ENCODE measurements at places on chromosomes 13 and 19.
A peak's percentile ranks its signal among the peaks of the same experiment; 100 is the strongest.

DNA sequence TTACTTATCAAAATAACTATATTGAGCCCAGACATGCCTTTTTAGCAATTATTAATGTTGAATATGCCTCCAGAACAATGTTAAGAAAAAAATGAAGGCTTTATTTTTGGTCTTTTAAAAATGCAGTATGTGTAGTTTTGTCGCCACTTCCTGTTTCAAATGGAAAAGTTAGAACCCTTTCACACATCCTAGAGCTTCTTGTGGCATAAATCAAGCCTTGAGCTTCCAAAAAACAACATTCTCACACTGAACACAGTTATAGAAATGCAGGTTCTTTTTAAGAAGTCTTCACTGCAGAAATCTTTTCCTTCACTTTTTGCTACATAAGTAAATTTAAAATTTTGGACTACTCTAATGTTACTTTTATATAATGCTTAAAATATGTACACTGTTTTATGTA is 108.7 kb downstream of the ESD start:
- no peak overlapping the region for H3K27ac ChIP-seq
- no peaks in the 10 kb centered on the region for H3K27me3 ChIP-seq
- H3K4me3 ChIP-seq: no peak overlapping the region
- H3K4me1 ChIP-seq: peaks cover 17% of the 10 kb centered on the region

- H3K4me1 ChIP-seq: peaks cover 76% of the 10 kb centered on the region
- H3K27ac ChIP-seq: no peak overlapping the region
- no peaks in the 10 kb centered on the region for H3K27me3 ChIP-seq
- no peaks in the 10 kb centered on the region for H3K36me3 ChIP-seq
These were observed 63.9 kb upstream of the DOCK9 start for GRCh38 chr13:99041788-99042187.

- no peak for DNase-seq
- H3K27ac ChIP-seq: no peak overlapping the region
- H3K4me3 ChIP-seq: no peak overlapping the region
- H3K4me1 ChIP-seq: peaks cover 9% of the 10 kb centered on the region
- no peaks in the 10 kb centered on the region for H3K36me3 ChIP-seq
These were observed 14.7 kb upstream of the SHKBP1 start for GRCh38 chr19:40561947-40562346.

DNA sequence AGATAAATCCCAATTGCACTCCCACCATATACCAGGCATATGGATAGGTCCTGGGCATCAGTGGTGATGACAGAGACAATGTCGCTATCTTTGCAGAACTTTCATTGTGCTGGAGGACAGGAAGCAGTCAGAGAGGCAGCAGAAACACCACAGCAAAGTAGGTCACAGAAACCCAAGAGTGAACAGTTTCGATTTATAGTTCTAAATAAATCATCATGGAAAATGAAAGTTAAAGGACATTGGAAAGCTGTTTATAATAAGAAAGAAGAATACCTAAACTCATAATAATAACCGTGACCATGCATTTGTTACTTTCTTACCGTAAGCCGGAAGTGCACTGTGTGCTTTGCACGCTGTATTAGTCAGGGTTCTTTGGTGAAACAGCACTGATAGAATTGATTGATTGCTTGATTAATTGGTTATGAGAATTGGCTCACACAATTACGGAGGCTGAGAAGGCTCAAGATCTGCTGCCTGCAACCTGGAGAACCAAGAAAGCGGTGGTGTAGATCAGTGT is 38.9 kb downstream of the ALOX5AP start:
- peak overlapping the region; percentile 16 for H3K4me3 ChIP-seq
- DNase-seq: peak; percentile 20
- peaks cover 21% of the 10 kb centered on the region for H3K4me1 ChIP-seq
- no peaks in the 10 kb centered on the region for H3K27me3 ChIP-seq
- peak overlapping the region; percentile 81 for H3K27ac ChIP-seq

- no peaks in the 10 kb centered on the region for H3K27me3 ChIP-seq
- H3K36me3 ChIP-seq: peaks cover 13% of the 10 kb centered on the region
- no peak overlapping the region for H3K4me3 ChIP-seq
These were observed 13.6 kb downstream of the PIN1 start for GRCh38 chr19:9848762-9849161.

DNA sequence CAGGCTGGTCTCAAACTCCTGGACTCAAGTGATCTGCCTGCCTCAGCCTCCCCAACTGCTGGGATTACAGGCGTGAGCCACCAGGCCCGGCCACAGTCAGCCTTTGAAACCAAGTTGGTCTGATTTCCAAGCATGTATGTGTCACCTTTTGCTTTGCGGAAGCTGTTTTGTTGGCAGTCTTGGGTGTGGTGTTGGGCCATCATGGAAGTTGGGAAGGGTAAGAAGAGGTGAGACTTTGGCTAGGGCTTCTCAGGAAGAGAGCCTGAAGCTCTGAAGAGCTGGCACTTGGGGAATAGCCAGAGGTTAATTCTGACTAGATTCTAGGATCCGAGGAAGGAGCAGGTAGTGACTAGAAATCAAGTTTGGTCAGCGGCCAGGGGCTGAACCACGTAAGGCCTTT is 2.8 kb downstream of the RSPH6A start:
- no peak overlapping the region for H3K4me3 ChIP-seq
- H3K4me1 ChIP-seq: peaks cover 8% of the 10 kb centered on the region
- H3K27ac ChIP-seq: no peak overlapping the region
- H3K36me3 ChIP-seq: peaks cover 7% of the 10 kb centered on the region

- no peaks in the 10 kb centered on the region for H3K27me3 ChIP-seq
- peaks cover 68% of the 10 kb centered on the region for H3K4me1 ChIP-seq
- DNase-seq: no peak
- peak overlapping the region; percentile 62 for H3K27ac ChIP-seq
- peak overlapping the region; percentile 87 for H3K4me3 ChIP-seq
These were observed 2.5 kb downstream of the RPS9 start for GRCh38 chr19:54203151-54203611.

GRCh38 chr13:77698201-77699058 is 943 bp downstream of the SLAIN1 start:
- H3K4me1 ChIP-seq: peaks cover 41% of the 10 kb centered on the region
- H3K4me3 ChIP-seq: peak overlapping the region; percentile 97
- H3K27ac ChIP-seq: peak overlapping the region; percentile 93
- peak; percentile 66 for DNase-seq
- no peaks in the 10 kb centered on the region for H3K27me3 ChIP-seq

DNA sequence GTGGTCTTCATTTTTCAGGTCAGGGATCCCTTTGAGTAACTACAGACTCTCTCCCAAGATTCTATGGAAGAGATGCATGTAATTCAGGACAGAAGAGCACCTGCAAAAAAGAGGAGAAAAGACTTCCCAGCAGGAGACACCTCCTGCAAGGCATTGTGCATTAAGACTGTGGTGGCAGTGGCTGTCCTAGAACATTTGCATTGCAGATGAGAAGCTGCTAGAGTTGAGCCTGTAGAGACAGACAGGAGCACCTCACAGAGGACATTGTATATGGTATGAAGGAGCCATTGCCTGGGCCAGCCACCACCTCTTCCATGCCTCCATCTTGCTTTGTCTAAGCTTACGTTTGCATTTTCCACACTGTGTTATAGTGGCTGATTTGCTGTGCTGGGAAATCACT is 11.2 kb upstream of the MYO16 start:
- DNase-seq: no peak
- no peak overlapping the region for H3K27ac ChIP-seq
- no peak overlapping the region for H3K4me3 ChIP-seq
- H3K36me3 ChIP-seq: no peaks in the 10 kb centered on the region
- H3K4me1 ChIP-seq: no peaks in the 10 kb centered on the region

- H3K36me3 ChIP-seq: peaks cover 6% of the 10 kb centered on the region
- peaks cover 28% of the 10 kb centered on the region for H3K4me1 ChIP-seq
- DNase-seq: peak; percentile 72
- H3K27me3 ChIP-seq: no peaks in the 10 kb centered on the region
- peak overlapping the region; percentile 68 for H3K4me3 ChIP-seq
These were observed 627 bp downstream of the LIN7B start for GRCh38 chr19:49114630-49115363.

GRCh38 chr19:19126102-19126501 is 12.2 kb downstream of the TMEM161A start:
- no peak overlapping the region for H3K27ac ChIP-seq
- no peak for DNase-seq
- peaks cover 35% of the 10 kb centered on the region for H3K36me3 ChIP-seq

DNA sequence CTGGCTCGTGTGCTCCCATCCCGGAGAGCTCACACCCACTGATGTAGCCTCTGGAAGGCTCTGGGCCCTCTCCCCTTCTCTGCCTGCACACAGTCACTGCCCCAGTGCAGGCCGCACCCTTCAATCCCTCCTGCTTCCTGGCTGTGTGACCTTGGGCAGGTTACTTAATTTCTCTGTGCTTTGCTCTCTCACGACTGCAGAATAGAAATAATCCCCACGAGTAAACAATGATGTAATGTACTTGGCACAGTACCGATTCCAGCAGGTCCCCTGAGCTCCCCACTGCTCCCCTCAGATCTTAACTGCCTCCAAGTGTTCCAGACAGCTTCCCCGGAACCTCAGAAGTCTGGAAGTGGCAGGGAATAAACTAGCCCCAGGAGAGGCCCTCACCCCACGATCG is 16.1 kb downstream of the LIG1 start:
- no peak for DNase-seq
- no peaks in the 10 kb centered on the region for H3K27me3 ChIP-seq
- peaks cover 2% of the 10 kb centered on the region for H3K4me1 ChIP-seq
- no peak overlapping the region for H3K27ac ChIP-seq
- H3K36me3 ChIP-seq: peaks cover 33% of the 10 kb centered on the region

- H3K27ac ChIP-seq: peak overlapping the region; percentile 66
- peak overlapping the region; percentile 15 for H3K4me3 ChIP-seq
- peak; percentile 70 for DNase-seq
- peaks cover 83% of the 10 kb centered on the region for H3K4me1 ChIP-seq
These were observed 20.4 kb downstream of the RBM26 start for GRCh38 chr13:79385694-79386093.

DNA sequence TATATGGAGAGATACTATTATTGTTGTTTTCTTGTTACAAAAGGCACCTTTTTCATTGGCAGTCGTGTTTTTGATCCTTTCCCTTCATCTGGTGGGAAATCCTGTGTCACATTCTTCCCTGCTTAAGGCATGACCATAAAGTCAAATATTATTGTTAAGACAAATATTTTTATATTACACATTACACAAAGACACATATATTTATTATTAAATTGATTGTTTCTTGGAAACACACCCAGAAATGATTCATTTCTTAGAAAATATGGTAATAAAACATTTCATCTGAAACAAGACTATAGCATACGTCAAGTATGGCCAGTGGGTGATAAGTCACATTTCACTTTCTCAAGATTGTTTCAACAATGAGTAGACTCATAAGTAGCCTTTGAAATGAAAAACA is 77.3 kb downstream of the KCTD12 start:
- H3K4me3 ChIP-seq: no peak overlapping the region
- H3K36me3 ChIP-seq: no peaks in the 10 kb centered on the region
- H3K27me3 ChIP-seq: peaks cover 2% of the 10 kb centered on the region
- no peaks in the 10 kb centered on the region for H3K4me1 ChIP-seq
- DNase-seq: no peak

- no peak overlapping the region for H3K27ac ChIP-seq
- H3K36me3 ChIP-seq: no peaks in the 10 kb centered on the region
- H3K4me1 ChIP-seq: no peaks in the 10 kb centered on the region
- no peak for DNase-seq
- no peaks in the 10 kb centered on the region for H3K27me3 ChIP-seq
These were observed 1104.9 kb upstream of the SLC10A2 start for GRCh38 chr13:104170980-104171555.

DNA sequence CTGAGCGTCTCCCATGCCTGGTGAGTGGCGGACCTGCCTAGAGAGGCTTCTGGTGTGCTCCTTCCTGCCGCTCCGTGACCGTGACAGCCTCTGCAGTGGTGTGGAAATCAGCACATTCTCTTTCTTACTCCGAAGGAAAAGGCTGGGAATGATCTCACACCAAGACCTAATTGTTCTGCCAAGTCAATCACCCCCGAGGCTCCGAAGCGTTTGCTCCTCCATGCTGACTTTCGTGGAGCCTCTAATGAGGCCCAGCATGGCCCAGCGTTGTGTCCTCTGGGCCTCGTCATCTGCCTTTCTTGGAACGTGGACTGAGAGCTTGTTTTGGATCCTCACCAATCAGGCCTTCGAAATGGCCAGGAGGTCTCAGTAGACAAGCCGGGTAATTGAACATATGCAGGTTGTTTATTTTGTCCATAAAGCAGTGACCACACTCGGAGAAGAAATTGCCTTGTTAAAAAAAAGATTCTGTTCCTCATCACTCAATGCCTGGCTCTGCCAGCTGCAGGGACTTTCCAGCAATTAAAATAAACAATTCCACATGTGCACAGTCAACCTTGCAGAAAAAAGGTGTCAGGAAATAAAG is 107.1 kb downstream of the UBL3 start:
- H3K27ac ChIP-seq: no peak overlapping the region
- no peak overlapping the region for H3K4me3 ChIP-seq
- no peak for DNase-seq
- H3K4me1 ChIP-seq: no peaks in the 10 kb centered on the region
- H3K36me3 ChIP-seq: no peaks in the 10 kb centered on the region

GRCh38 chr19:38531515-38531914 is 86.2 kb downstream of the MAP4K1 start:
- H3K36me3 ChIP-seq: peaks cover 7% of the 10 kb centered on the region
- H3K27me3 ChIP-seq: peaks cover 8% of the 10 kb centered on the region
- no peak for DNase-seq
- no peak overlapping the region for H3K27ac ChIP-seq
- H3K4me3 ChIP-seq: no peak overlapping the region
- H3K4me1 ChIP-seq: peaks cover 5% of the 10 kb centered on the region

- no peak overlapping the region for H3K27ac ChIP-seq
- H3K36me3 ChIP-seq: no peaks in the 10 kb centered on the region
- DNase-seq: no peak
- H3K27me3 ChIP-seq: peaks cover 9% of the 10 kb centered on the region
- H3K4me1 ChIP-seq: no peaks in the 10 kb centered on the region
- no peak overlapping the region for H3K4me3 ChIP-seq
These were observed 11.2 kb upstream of the ERVV-1 start for GRCh38 chr19:53002479-53002878.

GRCh38 chr13:42997381-42997780 is 5.3 kb upstream of the EPSTI1 start:
- H3K27me3 ChIP-seq: no peaks in the 10 kb centered on the region
- H3K27ac ChIP-seq: peak overlapping the region; percentile 38
- no peak overlapping the region for H3K4me3 ChIP-seq
- no peaks in the 10 kb centered on the region for H3K36me3 ChIP-seq
- DNase-seq: no peak

- H3K27ac ChIP-seq: no peak overlapping the region
- no peak for DNase-seq
- H3K4me1 ChIP-seq: no peaks in the 10 kb centered on the region
These were observed 196.2 kb downstream of the COL4A1 start for GRCh38 chr13:110110783-110111182.

- H3K4me1 ChIP-seq: peaks cover 10% of the 10 kb centered on the region
- peak overlapping the region; percentile 73 for H3K27ac ChIP-seq
- H3K27me3 ChIP-seq: peaks cover 39% of the 10 kb centered on the region
- peak overlapping the region; percentile 66 for H3K4me3 ChIP-seq
- DNase-seq: peak; percentile 58
- no peaks in the 10 kb centered on the region for H3K36me3 ChIP-seq
These were observed 169.3 kb downstream of the COL4A1 start for GRCh38 chr13:110137680-110138009.

Measured in activated CD8-positive, alpha-beta T cell treated with anti-CD3 and anti-CD28 coated beads for 36 hours (primary cell).